NCI-H1417 treated with DMSO at 0.1 percent for 48 hours (cell line): ENCODE measurements at places on chromosomes 5 and 9.

DNA sequence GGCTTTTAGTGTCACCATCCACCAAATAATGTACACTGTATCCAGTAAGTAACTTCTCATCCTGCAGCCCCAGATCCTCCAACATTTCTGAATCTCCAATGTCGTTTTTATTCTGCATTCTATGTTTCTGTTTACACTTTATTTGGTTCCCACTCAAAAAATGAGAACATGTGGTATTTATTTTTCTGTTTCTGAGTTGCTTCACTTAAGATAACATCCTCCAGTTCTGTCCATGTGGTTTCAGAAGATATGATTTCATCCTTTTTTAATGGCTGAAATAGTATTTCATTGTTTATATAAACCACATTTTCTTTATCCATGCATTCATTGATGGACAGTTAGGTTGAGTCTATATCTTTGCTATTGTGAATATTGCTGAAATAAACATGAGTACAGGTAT is 677.3 kb upstream of the FTMT start:
- no peak for DNase-seq

DNA sequence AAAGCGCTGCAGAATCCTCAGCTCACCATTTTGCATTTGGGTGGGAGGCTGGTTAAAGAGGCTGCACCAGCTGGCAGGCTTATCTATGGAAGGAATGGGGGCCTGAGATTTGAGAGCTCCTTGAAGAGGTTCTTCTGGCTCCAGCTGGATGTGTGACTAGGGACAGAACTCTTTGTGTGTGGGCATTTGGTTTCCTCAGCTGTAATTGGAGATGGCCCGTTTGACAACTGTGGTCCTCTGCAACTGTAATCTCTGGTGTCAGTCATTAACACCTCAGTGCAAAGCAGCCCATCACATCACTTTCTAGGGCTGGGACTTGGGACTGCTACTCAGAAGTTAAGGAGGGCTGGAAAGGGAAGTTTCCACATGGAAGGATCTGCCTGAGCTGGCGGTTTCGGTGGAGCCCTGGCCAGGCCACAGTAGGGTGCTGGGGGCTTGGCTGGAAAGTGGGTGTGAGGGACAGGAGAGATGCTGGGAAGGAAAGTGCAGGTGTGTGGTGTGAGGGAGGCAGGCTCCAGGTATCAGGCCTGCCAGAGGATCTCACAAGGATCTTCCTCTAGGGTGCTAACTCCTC is 193.8 kb downstream of the GADD45G start:
- DNase-seq: no peak

DNA sequence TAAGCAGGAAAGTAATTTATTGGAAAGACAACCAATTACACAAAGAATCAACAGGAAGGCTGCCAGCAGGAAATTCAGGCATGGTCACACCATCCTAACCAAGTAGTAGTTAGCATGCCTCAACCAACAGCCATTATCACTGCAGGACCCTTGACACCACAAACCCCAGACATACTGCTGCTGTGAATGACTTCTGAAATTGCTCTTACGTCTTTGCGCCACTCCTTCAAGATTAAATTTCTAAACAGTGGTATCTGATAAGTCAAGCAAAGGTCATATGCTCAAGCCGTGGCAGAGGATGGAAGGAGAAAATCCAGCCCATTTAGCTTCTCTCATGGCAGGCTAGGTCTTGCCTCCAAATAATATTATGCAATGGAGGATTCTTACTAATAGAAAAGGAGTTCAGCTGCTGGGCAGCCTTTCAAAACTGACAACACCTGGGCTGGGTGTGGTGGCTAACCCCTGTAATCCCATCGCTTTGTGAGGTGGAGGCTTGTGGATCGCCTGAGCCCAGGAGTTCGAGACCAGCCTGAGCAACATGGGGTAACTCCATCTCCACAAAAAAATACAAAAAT is 5.0 kb upstream of the PTGER4 start:
- DNase-seq: no peak

DNA sequence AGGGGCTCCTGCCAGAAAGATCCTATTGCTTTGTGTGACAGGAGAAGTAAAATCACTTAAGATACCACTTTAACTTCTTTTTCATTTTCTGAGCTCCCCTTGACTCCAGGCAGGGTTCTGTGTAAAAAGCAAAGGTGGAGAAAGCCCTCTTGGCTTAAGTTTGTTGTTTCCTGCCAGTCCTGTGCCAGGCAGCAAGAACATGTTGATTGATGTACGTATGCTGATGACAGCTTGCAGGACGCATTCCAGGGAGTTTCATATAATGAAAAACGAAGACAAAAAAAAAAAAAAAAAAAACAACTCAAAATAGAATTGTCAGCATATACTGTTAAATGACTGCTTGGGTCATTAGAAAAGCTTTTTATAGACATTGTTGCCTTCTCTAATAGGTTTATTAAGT is 251.7 kb downstream of the PSAT1 start:
- DNase-seq: no peak

GRCh38 chr5:67050125-67050524 is 146.5 kb downstream of the CD180 start:
- no peak for DNase-seq

DNA sequence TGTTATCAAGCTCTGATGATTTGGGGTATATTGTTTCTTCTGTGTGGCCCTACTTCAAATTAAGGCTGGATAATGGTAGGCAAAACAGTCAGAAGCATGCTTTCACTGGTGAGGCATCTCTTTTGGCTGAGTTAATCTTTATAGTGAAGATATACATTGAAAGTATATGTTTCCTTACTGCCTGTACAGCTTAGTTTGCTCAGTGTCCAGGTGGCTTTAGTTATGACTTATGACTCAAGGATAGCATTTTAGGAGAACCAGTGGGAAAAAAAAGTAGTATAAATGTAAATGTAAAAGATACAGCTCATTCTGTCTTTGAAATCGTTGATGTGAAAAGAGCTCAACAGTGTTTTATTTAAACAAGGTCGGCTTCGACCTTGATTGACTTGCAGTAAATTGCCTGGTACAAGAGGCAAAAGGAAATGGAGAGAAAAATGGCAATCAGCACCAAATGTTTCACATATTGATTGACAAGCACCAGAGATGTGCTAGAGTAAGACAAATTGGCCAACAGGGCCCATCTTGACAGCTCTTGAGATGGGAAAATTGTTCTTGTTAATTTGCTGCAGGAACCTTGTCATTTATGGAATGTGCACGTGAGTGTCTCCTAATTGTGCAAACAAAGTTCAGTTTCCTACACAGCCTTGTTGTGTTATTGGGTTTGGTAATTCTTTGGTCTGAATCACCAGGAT is 447.4 kb upstream of the WWC1 start:
- no peak for DNase-seq

GRCh38 chr5:122907276-122907675 is 61.9 kb downstream of the SNX24 start:
- no peak for DNase-seq

DNA sequence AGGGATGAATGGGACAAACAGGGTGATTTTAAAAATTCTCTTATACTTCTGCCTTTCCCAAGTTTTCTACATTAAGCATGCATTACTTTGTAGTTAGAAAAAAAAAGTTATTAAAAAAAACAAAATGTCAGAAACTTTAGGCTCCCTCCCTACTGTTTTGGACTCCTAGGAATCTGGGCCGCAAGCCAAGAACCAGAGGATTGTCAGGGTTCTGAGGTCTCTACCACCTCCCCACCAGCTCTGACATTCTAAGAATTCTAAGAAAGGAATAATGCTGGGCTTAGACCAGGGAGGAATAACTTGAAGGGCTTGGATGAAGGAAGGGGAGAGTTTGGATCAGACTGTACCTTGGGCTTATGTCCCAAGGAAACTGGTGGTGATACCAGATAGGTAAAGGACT is 1.1 kb upstream of the ARHGEF39 start:
- DNase-seq: no peak

DNA sequence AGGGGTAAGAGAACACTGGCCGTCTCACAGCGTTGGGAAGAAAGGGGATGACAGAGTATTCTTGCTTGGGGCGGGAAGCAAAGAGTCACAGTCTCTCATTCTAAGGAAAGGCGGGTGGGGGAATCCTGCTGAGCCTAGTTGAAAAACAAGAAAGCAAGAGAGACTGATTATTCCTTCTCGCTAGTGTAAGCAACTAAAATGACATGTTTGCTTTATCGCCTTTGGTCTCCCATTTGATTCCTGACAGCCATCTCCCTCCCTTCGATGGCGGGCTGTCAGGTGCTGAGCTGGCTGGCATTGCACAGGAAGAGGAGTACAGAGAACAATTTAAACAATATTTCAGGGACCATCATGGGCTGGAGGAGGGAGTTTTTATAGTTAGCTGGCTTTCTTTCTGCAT is 331.3 kb downstream of the ASTN2 start:
- DNase-seq: no peak

DNA sequence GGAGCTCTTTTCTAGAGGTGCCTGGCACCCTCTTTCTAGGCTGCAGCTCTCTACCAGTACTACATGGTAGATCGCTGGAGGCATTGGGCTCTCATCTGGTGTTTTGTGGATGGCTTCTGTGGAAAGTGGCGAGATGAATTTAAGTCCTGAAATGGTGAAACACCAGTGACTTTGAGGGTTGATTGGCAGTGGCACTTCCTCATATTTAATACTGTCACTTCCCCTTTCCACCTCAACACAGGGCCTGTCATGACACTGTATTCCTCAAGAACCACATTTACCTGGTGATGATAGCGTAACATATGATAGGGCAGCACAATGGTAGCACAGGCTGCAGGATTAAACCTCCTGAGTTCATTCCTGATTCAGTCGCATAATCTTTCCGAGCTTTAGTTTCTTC is 132.1 kb downstream of the KDM4C start:
- DNase-seq: no peak

DNA sequence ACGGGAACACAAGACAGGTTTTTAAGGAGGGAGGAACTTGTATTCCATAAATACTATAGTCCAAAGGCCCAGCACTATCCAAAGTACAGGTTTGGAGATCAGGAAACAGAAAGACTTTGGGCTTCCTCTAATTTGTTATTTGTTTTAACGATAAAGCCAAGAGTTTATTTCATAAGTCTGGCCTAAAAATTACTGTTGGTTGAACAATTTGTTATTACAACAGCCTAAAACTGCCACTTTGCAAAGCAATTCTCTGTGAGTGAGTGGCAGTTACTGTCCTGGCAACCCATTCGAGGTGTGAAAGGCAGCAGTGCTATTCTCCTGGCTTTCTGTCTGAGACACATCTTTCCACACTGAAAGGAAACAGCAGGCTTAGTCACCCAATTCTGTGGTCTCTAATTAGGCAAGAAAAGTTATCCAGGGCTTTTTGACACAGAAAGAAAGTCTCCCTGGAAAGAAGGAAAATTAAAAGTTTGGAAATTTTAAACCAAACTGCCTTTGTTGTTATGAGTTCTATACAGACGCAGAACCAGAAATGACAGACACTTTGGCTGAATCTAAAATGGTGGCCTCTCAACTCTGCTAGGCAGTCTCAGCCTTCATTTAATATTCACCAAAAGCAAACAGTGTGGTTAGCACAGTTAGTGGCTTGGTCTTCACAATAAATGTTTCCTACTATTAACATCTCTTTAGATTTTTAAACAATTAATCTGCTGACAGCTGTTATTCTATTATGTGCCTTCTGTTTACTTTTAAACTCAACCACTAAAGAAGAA is 33.9 kb downstream of the PSMB7 start:
- DNase-seq: no peak

DNA sequence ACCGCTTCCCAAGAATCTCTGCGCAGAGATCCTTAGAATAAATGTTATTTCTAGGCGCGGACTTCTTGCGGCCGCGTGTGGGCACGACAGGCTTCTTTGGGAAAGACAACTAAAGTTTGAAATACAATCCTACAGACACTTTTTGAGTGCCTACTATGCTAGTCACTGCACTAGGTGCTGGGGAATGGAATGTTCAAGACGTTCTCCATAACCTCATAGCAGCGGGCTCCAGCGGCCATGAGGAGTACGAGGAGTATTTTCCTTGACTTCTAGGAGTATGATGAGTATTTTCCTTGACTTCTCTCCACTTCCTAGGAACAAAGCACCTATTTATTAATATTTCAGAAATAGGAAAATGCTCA is 636 bp upstream of the PWWP2A start:
- DNase-seq: no peak

- no peak for DNase-seq
These were observed 198.7 kb downstream of the CHSY3 start for GRCh38 chr5:130102960-130103359.

DNA sequence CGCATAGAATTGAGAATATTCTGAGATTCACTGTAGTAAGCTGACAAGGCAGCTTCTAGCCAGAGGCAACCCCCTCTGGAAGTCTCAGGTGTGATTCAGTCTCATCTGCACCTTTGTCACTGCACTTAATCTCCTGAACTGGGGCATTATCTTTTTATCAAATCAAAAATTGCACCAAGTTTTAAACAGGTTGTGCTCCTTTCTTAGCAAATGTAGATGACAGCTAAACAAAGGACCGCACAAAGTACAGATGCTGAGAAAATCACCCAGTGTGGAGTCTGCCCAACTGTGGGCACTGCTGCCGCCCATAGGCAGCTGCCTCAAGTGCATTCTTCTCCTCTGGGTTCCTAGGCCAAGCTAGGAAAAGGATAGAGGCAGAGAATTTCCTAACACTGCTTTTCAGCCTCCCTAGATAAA is 51.1 kb downstream of the STARD4 start:
- DNase-seq: no peak

DNA sequence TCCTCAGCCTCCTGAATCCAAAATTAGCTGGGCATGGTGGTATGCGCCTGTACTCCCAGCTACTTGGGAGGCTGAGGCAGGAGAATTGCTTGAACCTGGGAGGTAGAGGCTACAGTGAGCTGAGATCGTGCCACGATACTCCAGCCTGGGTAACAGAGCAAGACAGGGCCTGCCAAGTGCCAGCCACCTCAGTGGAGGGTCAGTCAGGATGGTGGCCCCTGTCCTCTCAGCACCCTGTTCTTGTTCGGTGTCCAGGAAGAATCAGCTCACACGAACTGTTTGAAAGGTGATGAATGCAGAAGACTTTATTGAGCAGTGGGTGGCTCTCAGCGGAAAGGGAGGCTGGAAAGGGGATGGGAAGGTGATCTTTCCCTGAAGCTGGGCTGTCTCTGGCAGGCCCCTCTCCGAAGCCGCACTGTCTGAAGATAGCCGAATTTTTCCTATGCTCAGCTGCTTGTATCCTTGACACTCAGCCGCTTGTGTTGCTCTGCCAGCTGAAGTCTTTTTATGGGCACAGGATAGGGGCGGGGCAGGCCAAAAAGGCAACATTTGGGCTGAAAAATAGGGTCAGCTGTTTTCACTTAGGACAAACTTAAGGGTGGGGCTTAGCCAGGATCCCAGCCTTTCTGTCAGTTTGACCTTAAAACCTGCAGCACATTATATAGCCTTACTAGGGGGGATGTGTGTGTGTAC is 50.9 kb downstream of the UBE2R2 start:
- no peak for DNase-seq

DNA sequence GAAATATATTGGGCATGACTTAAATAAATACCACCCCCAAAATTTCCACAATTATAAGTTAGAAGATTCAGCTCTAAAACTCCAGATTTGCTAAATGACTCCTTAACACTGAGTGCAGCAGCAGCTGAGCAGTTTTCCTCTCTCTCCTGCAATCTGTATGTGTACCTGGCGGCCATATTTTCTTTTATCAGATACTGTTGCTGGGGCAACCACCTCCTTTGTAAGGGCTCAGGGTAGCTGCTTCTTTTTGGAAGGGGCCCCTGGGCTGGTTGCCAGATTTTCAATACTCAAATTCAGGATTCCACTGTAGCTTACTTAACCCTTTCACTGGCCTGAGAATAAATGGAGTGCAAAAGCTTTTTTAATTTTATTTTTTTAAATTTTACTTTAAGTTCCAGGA is 197.0 kb downstream of the TAF11L14 start:
- peak; percentile 81 for DNase-seq

- no peak for DNase-seq
These were observed 6.9 kb downstream of the KCTD16 start for GRCh38 chr5:144177548-144177947.
